GM23248 (cell line): ENCODE measurements at places on chromosomes 11 and 22.

DNA sequence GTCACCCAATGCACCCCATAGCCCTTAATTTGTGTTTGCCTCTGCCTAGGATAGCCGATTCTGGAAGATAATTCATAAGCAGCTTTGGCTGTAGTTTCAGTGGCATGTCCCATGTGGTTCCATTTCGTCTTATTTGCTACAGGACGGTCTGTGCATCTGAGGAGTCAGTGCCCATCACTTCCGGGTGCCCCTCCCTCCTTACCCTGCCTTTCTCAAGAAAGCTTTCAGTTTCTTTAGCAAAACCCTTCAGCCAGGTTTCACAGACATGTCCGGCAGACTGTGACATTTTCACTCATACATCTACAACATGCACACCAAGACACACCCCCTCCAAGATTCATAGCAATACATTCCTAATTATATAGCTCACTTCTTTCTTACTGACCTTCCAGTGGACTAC, 14.3 kb downstream of the TP53AIP1 start:
- peak; percentile 28 for DNase-seq

GRCh38 chr11:58503361-58503856, 4.5 kb downstream of the OR5B21 start:
- DNase-seq, result no peak

DNA sequence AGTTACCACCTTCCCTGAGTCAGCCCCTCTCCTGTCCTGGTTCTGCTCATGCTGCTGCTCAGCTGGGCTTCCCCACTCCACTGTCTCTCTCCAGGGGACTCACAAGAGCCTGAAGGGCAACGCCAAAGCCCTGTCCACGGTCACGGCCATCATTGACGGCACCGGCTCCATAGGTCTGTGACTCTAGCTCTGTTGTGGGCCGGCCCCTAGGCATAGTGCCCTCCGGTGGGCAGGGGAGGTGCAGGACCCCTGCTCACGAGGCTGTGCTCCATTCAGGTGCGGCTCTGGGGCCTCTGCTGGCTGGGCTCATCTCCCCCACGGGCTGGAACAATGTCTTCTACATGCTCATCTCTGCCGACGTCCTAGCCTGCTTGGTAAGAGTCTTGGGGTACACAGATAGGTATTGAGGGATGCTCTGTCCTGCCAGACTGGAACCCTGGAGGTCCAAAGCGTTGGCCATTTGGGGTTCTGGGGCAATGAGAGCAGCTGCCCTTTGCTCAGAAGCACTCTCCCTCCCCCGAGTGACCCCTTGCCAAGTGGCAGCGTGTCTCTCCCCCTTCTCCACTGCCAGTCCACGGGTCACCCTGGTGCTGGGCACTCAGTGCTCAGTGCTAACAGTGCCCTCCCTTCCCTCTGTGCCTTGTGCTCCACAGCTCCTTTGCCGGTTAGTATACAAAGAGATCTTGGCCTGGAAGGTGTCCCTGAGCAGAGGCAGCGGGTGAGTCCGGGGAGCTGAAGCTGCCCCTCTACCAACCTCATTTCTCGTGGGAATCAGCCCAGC, 22.4 kb downstream of the SLC37A2 start:
- DNase-seq, result no peak

- no peak for DNase-seq
Measured at GRCh38 chr22:17592201-17592600, 28.9 kb downstream of the SLC25A18 start.

DNA sequence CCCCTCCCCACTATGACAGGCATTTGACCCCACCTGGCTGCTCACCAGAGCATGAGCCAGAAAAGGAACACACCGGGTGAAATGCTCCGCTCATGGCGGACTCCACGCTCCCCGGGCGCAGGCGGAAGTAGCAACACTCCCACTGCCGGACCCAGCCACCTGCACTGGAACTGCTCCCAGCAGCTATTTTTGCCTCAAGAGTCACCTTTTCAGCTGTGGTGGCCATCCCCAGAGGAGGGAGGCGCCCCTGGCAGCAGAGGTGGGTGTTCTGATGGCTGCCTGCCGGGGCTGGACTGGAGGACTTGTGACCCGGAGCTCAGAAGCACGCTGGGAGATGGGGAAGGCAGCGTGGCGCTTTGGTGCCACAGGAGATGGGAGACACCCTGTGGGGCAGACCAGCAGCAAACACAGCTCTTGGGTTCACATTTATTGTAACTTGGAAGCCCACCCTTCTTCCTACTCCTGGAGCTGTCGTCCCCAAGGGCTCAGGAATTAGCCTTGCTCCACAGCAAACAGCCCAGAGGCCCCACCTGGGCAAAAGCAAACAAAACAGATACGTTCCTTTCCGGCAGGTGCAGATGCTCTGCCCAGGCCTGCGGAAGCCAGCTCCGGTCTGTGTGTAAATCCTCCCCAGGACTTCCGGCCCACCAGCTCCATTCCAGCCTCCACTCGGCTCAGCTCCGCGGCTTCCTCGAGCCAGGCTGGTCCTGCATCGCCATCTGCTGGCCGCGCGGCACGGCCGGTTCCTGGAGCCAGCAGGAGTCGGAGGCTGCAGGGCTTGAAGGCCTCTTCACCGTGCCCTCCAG, 3.7 kb downstream of the RPS19BP1 start:
- DNase-seq, result peak; percentile 95

DNA sequence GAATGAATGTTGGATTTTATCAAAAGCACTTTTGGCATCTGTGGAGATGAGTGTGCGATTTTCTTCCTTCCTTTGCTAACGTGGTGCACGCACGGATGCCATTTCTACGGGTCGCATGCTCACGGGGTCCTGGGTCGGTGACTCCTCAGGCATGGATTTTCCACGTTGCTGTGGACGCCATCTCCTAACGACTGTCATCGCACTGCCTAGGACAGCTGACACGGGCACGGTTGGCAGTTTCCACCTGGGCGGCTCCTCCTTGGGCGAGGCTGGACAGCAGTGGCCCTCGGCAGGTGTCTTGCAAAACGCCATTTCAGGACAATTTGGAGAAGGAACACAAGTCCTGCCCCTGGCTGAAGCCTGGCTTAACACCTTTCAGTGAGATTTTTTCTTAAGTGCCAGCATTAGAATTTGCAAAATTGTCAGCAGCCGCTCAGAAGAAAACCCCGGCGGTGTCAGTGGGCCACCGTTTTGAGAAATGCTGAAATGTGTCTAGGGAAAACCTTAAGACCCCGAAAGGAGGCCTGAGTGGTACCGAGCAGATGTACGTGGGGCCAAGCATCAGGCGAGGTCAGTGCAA, 34.7 kb upstream of the TOLLIP start:
- no peak for DNase-seq
